Stimulated activated CD8-positive, alpha-beta memory T cell treated with anti-CD3 and anti-CD28 coated beads, Interleukin-7, amount 100 ng/mL, for 48 hours (primary cell): ENCODE measurements at places on chromosomes 4 and X.

DNA sequence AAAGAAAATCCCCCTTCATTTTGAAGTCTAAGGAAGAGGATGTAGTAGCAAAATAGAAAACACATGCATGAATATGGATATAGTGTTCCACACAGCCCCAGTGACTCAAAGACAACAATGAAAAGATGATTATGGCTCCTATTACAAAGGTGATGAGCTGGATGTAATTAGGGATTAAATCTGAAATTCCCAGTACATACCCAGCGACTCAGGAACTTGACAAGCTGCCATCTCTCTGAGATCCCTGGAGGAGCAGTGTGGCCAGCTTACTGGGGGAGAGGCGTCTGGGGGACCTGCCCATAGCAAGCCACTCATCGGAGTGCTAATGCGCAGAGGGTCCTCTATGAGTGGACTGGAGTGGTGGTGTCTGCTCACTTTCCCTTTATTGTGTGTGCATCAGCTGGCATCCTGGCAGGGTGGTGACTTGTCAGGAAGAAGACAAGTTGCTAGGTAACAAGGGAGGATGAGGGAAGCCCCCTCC lies 42.7 kb upstream of the MGST2 start:
- DNase-seq, result no peak

DNA sequence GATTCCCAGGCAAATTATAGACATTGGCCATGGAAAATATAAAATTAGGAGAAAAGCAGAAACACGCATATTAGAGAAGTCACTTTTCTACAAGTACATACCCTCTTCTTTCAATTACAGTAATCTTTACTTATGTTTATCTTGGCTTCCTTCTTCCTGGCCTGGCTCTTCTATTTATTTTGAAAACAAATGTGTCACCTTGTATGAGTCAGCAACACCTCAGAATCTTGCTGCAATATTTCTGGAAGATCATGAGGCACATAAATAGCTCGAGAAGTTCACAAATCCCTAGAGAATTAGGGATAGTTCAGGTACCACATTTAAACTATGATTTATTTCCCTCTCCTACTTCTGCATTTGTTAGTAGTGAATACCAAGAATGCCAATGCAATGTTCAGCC lies 124.6 kb downstream of the ANOS1 start:
- DNase-seq, result no peak

DNA sequence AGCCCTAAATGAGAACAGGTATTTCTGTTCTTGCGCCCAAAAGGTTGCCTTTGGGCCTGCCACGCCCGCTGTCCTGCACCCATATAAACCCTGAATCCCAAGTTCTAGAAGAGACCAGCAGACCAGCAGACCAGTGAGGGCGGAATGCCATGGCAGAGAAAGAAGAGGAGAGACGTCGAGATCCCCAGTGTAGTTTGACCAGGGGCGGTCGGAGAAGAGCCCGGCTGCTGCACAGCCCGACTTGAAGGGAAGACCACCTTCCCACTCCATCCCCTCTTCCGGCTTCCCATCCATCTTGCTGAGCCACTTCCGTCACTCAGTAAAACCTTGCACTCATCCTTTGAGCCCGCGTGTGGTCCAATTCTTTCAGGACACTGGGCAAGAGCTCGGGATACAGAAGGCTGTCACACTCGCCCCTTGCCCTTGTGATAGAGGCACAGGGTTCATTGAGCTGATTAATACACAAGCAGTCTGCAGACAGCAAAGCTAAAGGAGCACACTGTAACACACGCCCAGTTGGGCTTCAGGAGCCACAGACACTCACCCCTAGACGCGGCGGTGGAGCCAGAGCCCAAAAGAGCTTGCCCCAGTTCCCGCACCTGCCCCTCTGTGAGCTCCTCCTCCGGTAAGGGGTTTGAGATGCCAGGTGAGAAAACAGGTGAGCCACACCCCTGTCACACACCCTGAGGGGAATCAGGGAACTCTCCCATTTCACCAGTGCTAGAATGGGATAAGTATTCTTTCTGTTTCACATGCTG lies 230.8 kb downstream of the PCDH10 start:
- DNase-seq, result no peak

DNA sequence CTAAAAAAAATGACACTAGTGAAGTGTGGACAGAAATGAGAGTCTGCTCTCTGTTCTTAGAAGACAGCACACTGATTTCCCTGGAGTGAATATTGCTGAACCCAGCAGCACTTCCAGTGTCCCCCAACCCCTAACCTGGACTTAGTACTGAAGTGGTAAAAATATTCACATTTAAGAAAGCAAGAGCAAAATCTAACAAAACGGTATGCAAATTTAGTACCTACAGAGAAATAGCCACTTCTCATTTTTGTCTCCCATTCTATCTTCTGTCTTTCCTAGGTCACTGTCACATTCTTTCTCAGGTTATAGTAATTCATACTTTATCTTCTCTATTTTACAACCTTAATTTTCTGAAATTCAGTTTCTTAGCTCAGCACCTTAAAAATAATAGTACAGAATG lies 274.7 kb downstream of the CFAP299 start:
- DNase-seq, result no peak

- no peak for DNase-seq
Measured at GRCh38 chrX:103688946-103689345, 2.4 kb upstream of the MORF4L2 start.

DNA sequence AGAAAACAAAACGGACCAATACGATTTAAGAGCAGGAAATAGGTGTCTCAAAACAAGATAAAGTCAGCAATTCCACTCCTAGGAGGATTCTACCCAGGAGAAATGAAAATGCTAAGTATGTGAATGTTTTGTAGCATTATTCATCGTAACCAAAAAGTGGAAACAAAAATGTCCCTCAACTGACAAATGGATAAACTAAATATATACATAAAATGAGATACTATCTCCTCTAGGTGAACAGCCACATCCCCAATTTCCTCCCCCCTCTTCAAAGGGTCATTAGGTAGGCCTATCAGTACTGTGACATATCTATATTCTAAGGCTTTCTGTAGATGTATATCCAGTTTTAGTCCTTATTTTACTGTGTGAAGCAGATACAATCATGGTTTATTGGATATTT lies 18.0 kb downstream of the DDX3X start:
- no peak for DNase-seq

DNA sequence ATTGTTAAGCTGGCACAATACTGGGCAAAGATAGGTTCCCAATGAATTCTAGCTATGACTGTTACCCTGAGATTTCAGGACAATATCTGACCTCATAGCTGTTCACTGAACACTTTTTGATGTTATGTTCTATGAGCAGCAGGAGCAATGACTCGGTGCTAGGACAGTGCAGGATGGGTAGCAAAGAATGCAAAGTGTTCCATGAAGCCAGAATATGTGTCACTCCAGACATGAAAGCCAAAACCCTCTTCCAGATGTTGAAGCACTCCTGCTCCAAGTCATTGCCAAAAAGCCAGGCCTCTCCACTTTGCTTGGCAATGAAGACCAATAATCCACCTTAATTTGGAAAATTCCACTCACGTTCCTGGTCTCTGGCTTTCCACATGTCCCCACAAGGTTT lies 300.9 kb upstream of the CPEB2 start:
- no peak for DNase-seq

DNA sequence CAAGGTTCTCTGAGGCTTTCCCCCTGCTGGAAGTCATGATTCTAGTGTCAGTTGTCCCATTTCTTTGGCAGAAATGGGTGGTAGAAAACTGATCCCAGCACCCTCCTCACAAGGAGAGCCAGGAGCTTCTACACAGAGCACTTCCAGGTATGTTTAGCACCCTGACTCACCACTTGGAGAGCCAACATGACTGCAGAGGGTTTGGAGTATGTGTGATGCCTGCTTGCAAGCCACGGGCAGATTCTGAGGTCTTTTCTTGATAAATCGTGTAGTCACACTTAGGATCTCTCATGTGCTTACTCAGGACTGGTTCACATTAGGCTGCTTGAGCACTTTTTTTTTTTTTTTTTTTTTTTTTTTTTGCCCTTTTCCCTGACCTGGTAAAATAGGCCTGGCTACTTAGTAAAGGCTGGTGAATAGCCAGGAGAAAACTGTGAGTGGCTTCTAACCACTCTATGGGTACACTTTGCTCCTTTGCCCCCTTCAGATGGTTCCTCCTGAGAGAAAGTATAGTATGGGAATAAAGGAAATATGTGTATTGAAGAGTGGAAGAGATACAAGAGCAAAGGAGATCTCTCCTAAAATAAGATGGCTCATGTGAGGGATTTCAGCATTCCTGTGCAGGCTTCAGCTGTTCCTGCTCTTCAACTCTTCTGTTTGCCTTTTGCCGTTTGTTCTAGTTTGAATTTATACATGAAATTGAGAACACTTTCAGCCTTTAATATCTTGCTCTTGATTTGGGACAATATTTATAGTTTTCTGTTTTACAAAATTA lies 103.6 kb downstream of the EMCN start:
- no peak for DNase-seq

DNA sequence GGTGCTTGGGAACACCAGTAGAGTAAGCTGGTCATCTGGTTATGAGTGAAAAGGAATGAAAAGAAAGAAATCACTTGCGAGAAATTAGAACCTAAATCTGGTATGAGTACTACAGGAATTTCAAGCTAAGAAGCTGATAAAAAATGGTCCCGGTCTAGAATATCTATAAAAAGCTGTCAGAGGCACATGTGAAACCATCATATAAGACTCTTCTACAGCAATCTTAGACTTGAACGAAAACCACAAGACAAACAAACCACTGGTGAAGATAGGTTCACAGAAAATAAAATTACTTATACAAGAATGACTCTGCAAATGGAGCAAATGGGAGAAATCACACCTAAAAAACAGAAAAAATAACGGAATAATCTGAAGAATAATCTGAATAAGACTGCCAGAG lies 69.9 kb downstream of the KDR start:
- DNase-seq, result no peak

- DNase-seq, result no peak
Measured at GRCh38 chrX:10077425-10078188, 79.2 kb upstream of the CLCN4 start.

GRCh38 chr4:1337376-1337831 lies 9.6 kb upstream of the UVSSA start:
- DNase-seq, result peak; percentile 49

DNA sequence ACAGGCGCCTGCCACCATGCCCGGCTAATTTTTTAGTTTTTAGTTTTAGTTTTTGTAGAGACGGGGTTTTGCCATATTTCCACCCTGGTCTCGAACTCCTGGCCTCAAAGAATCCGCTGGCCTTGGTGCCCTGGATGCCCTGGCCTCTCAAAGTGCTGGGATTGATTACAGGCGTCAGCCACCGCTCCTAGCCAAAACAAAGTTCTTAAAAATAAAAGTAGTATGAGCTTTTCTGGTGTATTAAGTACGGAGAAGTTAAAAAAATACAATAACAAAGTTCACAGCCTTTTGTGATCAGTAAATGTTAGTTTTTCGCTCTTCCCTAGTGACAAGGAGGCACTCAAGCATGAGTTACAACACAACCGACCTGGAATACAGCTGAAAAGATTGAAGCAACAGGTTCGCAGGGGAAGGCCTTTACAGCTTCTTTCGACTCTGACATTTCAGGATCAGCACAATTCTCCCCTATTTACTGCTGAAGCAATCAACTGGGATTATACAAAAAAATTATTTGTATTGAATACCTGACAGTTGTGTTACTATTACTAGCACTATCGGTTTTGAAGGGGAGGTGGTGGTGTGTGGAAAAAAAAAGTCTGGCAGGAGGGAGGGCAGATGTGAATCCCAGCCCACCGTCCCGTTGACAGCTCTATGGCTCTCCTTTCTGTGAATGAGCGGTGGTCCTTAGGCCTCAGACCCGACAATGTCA lies 893 bp upstream of the METAP1 start:
- no peak for DNase-seq

DNA sequence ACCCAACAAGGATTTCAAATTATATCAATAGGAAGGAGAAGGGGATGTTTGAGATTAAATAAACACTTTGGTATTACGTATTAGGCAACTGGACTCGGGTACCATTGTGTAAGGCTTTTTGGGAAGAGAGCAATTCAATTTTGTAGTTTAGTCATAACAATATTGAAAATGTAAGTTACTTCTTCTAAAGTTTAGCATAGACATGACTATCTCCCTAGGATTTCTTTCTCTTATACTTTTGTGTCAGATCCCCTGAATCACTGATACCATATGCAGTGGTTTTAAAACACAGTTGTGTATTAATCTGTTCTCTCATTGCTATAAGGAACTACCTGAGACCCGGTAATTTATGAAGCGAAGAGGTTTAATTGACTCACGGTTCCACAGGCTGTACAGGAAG lies 123.8 kb upstream of the FAM9C start:
- no peak for DNase-seq

GRCh38 chr4:119693126-119693525 lies 64.5 kb upstream of the PDE5A start:
- no peak for DNase-seq

DNA sequence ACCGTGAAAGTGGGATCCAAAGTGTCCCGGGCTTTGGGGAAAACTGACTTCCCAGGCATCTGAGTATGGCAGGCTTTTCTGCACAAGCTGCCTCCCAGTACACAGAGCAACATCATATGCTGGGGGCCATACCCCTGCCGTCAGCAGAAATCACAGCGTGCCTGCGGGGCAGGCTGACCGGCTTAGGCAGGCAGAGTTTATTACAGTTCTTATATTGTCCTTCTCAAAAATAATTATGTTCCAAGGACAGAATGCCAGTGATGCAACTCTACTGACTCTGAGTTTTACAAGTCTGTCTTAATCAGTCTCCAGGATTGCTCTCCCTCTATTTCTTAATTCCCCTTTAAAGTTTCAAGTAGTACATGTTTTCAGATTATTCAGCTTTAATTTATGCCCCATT lies 37.0 kb downstream of the IL21 start:
- DNase-seq, result no peak

- DNase-seq, result no peak
Measured at GRCh38 chr4:54099748-54100574, at the start of gene GSX2. TSS of gene GSX2 (plus strand) at chr4:54100163. CDS start at chr4:54100345, 182 bp downstream.

DNA sequence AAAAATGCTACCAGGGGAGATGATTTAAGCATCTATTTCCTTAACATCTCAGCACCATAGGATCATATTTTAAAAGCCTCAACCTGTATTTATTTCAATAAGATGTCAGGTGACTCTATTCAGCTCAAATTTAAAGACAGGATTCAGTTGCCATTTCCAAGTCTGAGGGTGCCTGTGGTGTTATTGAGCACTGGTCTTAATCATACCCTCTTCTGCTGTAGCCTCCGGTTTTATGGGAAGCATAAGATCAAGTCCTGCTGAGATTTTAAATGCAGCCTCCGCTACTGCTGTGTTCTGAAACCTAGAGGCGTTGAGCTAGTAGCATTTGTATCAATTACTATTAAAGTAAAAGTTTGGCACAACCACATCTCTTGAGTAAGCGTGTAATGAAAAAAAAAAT lies 185.7 kb upstream of the NWD2 start:
- no peak for DNase-seq

DNA sequence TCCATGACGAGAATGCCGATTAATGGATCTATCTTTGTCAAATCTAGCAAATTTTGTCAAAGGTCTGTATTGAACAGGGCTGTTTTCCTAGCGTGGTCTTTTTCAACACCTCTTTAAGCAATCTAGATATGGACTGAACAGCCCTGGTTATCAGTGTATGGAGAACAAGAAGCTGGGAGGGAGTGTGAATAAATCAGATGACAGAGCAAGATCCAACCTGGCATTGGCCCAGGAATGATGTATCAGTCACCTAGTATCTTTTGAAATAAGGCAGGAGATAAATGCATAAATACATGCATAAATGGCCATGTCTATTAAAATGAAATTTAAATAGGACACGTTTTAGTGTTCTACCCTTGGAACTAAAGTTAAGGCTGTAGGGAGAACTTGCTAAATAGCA lies 15.7 kb upstream of the AP1S2 start:
- no peak for DNase-seq
